ENCODE measurements at places on chromosomes 4 and X.

- DNase-seq = no peak
Observed at GRCh38 chr4:21887481-21887880, 61.1 kb downstream of the KCNIP4 start.

- DNase-seq = no peak
Observed at GRCh38 chr4:122617597-122618593, 3.0 kb downstream of the IL21 start.

DNA sequence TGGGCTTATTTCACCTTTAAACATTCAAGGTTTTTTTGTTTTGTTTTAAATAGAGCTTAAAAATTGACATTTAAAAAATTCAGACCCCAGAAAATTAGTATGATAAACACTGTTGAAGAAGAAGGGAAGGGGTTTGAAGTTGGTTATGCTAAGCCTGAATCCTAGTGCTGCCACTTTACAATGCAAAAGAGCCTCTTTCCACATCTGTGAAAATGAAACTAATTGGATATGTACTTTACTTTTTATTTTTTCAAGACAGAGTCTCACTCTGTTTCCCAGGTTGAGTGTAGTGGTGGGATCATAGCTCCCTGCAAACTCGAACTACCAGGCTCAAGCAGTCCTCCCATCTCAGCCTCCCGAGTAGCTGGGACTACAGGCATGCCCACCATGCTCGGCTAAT is 41.8 kb downstream of the FIP1L1 start:
- DNase-seq = no peak

- no peak for DNase-seq
Observed at GRCh38 chr4:113701169-113701568, 60.4 kb downstream of the CAMK2D start.

- no peak for DNase-seq
Observed at GRCh38 chr4:93409035-93409434, 419.5 kb upstream of the ATOH1 start.

GRCh38 chr4:1761130-1761689 is 31.9 kb upstream of the FGFR3 start:
- no peak for DNase-seq

- peak; percentile 47 for DNase-seq
Observed at GRCh38 chr4:55866290-55866907, 13.0 kb downstream of the EXOC1 start.

Data from stomach (tissue), 19 donors.